Glutamatergic neuron (in vitro differentiated cells): ENCODE measurements at places on chromosomes 1 and 21. TPM values are rescaled to one million over a fixed set of nuclear protein-coding genes. Genes with fewer than 3 reads are reported as not detected.

DNA sequence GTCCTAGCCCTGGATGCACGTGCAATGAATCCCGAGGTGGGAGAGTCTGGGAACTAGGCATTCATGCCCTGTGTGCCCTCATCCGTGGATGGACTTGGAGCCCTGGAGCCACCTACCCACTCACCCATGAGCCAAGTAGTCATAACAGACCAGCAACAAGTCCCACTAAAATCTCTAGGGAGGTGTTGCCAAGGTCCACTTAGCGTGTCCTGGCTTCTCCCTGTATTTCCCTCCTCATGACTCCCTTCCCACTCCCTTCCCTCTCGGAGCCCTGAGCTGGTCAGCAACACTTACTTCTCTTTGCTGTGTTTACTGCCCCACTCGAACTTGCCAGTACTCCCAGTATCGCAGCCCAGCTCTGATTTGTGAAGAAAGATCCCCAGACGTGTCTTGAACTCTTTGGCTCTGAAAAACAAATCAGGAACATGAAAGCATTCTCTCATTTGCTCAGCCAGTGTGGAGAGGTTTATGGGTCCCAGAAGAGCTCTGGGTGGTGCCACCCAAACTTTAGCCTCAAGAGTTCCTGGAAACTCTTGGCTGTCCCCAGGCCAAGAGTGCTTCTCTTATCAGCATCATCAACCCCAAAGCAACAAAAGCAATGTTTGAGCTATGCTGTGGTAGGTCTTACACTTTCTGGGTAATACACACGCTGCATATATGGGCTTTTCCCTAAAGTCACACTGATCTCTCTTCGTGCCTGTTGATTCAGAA lies 1.1 kb downstream of the RGS16 start:
- peaks cover 17% of the 10 kb centered on the region for H3K4me1 ChIP-seq
- DNase-seq = no peak

SHISA4 gene
- 2.9 TPM for total RNA-seq

ISG15 gene
- total RNA-seq = 18.4 TPM

GRCh38 chr1:154145986-154146385 lies 8.9 kb downstream of the NUP210L start:
- H3K4me3 ChIP-seq = no peak overlapping the region
- H3K27me3 ChIP-seq = peaks cover 2% of the 10 kb centered on the region
- no peak overlapping the region for H3K27ac ChIP-seq
- no peaks in the 10 kb centered on the region for H3K4me1 ChIP-seq

FGR gene
- total RNA-seq = not detected

- DNase-seq = no peak
- H3K27me3 ChIP-seq = no peaks in the 10 kb centered on the region
- H3K4me3 ChIP-seq = no peak overlapping the region
- no peak overlapping the region for H3K27ac ChIP-seq
- peaks cover 7% of the 10 kb centered on the region for H3K4me1 ChIP-seq
Measured at GRCh38 chr21:15775981-15776380, 46.2 kb downstream of the USP25 start.

- DNase-seq = no peak
- H3K4me3 ChIP-seq = no peak overlapping the region
- H3K4me1 ChIP-seq = no peaks in the 10 kb centered on the region
- no peaks in the 10 kb centered on the region for H3K36me3 ChIP-seq
- H3K27ac ChIP-seq = no peak overlapping the region
- H3K27me3 ChIP-seq = peaks cover 6% of the 10 kb centered on the region
Measured at GRCh38 chr1:29786195-29786594, 549.9 kb downstream of the PTPRU start.

CHI3L2 gene
- not detected for total RNA-seq

ALX3 gene
- not detected for total RNA-seq

DNA sequence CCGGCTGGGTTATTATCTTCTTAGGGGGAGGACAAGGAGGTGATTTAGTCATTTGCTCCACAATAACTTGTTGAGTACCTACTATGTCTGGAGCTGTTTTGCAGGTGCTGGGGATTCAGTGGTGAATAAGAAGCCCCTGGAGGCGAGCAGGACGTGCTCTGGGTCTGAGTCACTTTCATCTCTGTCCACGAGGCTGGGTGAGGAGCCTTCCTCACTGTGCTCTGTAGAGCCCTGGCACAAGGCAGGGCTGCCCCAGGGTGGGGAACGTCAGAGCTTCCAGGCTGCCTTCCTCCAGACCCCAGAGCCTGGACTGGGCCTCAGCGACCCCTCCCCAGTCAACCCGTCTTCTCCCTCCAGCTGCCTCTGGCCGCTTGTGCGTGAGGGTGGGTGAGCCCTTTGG lies 2.5 kb upstream of the PADI6 start:
- no peaks in the 10 kb centered on the region for H3K36me3 ChIP-seq
- peaks cover 6% of the 10 kb centered on the region for H3K27me3 ChIP-seq
- DNase-seq = no peak

DNA sequence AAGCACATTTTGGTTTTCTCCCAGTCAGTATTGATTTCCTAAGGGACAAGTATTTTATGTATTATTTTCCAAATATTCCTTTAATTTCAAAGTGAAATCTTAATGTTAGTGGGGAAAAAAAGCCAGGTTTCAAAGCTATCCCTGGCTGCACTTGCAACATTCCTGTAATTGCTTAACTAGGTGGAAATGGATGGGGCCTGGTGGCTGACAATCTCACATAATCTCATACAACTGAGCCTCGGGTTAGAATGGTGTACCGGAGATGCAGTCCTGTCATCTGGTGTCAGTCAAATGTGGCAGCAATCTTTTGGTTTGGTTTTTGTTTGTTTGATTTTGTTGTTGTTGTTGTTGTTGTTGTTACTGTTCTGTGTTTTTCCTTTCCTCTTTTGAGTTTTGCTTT lies 46.1 kb downstream of the KDM1A start:
- peaks cover 2% of the 10 kb centered on the region for H3K27me3 ChIP-seq
- H3K36me3 ChIP-seq = no peaks in the 10 kb centered on the region
- peaks cover 7% of the 10 kb centered on the region for H3K4me1 ChIP-seq

EXO1 gene
- total RNA-seq = 2.2 TPM
